Fibroblast of skin of left quadriceps (primary cell): ENCODE measurements at places on chromosomes 4 and X.
A peak's percentile ranks its signal among the peaks of the same experiment; 100 is the strongest.

DNA sequence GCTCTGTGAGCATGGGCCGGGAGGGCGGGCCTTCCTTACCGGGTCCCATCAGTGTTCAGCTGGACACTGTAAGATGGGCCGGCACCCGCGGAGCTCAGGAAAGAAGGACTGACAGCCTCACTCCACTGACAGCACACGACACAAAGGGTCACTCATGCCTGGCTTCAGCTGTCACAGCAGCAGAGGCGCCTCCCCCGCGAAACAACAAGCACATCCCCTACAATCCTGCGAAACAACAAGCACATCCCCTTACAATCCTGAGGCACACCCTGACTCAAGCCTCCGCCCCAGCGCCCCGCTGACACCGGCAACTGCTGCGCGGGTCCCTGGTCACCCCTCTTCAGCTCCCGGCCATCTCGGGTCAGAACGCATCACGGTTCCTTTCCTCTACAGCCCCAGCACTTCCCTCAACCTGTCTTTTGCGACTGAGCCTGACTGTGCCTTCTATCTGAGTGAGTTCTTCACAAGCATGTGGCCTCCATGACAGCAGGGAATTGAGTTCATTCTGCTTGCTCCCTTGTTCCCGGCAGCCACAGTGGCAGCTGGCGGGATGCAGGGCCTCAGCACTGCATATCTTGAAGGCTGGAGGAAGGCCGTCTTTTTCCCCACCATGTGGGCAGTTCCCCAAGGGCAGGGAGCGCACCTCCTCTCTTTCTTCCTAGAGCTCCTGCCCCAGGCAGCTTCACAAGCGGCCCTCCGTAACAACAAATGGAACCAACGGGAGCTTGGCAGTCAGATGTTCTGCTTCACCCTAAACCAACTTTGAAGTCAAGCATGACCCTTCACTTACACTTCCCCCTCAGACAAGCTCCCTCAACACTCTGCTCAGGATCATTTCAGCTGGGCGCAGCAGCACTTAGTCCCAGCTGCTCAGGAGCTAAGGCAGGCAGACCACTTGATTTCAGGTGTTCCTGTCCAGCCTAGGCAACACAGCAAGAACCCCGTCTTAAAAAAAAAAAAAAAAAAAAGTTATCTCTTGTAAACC, 39.6 kb downstream of the SCD5 start:
- no peak for DNase-seq

- DNase-seq: no peak
Measured at GRCh38 chr4:136637071-136637777, 895.1 kb downstream of the PCDH18 start.

GRCh38 chr4:8728536-8729407, 136.2 kb downstream of the CPZ start:
- no peak for DNase-seq

DNA sequence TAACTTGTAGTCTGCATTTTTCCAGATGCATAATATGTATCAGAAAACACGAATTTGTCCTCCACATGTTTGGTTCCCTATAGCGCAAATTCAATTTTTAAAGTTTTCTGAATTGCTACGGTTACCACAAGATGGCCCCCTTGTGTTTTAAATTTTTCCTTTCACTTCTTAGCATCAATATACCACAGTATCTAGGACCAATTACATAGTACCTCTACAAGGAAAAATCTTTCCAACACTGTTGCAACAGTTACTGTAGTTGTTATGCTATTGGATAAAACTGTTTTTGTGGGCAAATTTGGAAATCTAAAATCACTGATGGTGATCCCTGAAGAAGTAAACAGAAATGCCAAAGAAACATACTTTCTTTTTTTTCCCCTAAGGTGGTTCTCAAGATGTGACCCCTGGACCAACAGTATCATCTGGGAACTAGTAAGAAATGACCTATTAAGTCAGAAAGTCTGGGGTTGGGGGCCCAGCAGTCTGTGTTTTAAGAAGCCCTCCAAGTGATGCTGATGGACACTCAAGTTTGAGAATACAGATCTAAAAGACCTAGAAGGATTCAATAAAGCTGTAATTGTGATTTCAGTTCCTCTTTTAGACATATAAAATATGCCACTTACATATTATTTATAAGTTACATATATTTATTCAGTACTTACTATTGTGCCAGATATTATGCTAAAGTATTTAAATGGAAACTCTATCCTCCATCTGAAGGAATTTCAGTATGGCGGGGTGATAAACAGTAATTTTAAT, 3.1 kb downstream of the ZGRF1 start:
- DNase-seq: peak; percentile 13

- no peak for DNase-seq
Measured at GRCh38 chr4:77025643-77026321, 50.0 kb downstream of the CCNI start.

DNA sequence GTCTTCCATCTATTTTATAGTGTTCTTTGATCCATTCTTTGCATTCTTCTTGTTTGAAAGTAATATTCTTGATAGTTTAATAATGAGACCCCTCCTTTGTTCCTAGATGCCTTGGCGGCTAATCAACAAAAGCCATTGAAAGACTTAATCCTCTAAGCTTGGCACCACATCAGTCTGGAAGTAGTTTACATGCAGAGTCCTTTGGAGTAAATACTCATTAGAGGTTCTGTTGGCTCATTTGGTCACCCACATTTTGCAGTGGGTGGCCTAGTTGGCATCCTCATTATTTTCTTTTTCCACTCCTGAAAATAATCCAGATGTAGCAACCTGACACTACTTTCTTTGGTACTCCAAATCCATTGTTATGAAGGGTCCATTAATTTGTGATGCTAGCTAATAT, 64.5 kb downstream of the DKK2 start:
- no peak for DNase-seq

DNA sequence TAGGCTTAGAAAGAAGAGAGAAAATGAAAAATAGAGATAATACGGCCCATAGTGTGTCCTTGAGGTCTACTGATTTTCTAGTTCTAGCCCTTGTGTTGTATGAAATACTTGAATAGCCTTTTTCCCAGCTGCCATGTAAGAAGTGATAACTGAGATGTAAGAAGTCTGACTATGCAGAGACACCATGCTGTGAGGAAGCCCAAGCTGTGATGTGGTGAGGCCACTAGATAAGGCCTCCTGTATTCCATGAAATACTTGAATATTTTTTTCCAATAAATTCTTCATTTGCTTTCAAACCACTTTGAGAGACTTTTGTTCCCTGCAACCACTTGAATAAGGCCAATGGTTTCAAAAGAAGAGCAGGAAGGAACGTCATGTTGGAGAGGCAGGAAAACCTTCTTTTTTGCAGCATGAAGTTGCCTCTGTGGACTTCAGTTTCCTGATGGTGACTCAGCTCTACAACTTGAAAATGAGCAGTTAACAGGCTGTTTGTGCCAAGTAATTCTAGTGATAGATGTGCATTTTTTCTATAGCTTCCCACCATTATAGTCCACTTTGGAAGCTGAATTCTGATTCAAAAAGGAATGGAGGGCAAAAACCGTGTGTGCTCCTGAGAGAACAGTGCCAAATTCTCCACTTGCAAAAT, 25.5 kb upstream of the FAM9C start:
- no peak for DNase-seq

DNA sequence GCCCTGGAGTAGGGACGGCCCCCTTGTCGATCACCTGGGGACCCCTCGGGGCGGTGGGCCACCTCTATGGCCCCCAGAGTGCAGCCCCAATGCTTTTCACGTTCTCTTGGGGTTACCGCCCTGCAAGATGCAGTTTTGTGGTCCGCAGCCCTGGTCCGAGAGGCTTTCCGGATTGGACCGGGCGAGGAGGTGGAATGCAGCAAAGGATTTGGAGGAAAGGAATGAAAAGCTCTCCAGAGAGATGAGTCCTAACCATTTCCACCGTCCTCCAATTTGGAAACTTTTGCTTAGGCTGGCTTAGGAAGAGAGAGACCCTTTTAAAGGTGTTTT, 601 bp downstream of the SLC25A43 start:
- DNase-seq: no peak

DNA sequence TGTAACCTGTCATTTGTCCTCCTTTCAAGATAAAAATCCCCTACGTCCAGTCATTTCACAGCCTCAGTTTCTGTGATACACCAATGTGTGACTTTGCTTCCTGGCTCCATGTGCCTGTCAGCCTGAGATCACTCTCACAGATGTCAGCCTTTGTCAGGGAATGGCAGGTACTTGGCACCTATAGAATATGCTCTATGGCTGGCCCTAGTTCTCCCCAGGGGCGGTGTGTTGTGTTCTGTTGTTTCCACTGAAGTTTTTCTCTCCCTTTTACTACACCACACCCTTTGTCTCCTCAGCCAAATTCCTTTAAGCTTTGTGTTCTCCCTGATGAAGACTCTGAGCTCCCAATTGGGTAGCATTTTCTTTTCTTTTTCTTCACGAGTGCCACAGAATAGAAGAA, 81.7 kb downstream of the ALPK1 start:
- DNase-seq: no peak
